ENCODE measurements at places on chromosomes 13 and 19. TPM values are rescaled to one million over a fixed set of nuclear protein-coding genes. Genes with fewer than 3 reads are reported as not detected.

Gene CCNA1
- 0.17 TPM for total RNA-seq

Gene FUT1
- 10.9 TPM for total RNA-seq

Gene FGF21
- not detected for total RNA-seq

Gene CLIP3
- total RNA-seq, result 6.7 TPM

Gene CCDC8
- 0.56 TPM for total RNA-seq

Gene ICAM4
- total RNA-seq, result 0.85 TPM

Gene TPT1
- total RNA-seq, result 2,642 TPM

Gene MISP
- 0.05 TPM for total RNA-seq

Gene FAM83E
- total RNA-seq, result not detected

Gene PRRG2
- 6.1 TPM for total RNA-seq

All from dermis blood vessel endothelial cell (primary cell).